Stimulated activated CD4-positive, alpha-beta T cell treated with anti-CD3 and anti-CD28 coated beads, Interleukin-4, amount 100 ng/mL, for 1 hour (primary cell): ENCODE measurements at places on chromosomes 16 and 17.

DNA sequence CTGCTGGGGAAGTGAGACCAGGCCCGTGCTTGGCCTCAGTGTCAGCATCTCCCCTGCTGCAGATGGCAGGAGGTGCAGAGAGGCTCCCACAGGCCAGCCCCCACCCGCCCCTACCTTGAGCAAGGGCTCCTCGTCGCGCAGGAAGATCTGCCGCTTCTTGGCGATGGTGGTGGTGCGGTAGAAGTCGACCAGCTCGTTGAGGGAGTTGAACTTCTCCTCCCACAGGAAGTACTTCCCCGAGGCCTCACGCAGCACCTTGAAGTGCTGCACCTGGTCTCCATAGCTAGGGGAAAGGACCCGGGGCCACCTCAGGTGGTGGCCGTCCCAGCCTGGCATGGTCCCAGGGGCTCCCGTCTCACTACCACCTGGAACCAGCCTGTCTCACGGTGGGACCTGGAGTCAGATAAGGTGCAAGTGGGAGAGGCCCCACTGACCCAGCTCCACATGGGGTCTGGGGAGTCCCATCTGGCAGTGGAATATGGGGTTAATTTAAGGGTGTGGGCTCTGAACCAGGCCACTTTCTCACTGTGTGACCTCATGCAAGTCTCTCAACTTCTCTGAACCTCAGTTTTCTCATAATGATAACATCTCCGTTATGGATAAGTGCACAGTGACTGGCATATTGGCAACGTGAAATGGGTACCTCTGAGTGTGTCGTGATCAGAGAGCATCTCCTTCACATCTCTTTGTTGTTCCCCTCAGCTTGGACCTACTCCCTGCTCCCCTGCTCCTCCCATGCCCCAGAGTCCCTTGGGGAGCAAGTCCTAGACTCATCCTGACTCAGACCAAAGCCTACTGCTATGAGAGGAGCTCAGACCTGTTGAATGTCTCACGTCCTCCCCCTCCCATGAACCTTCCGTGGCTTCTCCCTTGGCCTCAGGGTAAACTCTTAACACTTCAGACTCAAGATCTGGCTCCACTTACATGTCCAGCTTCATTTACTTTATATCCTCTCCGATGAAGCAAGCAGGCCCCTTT lies 19.8 kb upstream of the FAM83G start:
- DNase-seq = no peak

DNA sequence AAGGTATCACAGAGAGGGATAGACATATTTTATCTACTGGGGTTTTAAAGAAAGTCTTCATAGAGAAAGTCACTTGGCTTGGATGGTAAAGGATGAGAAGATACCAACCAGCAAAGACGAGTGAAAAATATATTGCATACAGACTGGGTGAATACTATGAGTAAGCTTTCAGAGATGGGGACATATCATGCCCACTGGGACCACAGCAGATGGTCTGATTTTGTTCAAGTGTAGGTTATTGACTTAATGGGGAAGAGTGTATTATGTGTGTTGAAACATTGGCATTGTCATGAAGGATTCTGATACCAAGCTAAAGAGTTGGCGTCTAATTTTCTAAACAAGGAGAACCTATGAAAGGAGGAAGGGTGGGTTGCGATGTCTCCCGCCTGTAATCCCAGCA lies 13.8 kb upstream of the MMD start:
- no peak for DNase-seq

DNA sequence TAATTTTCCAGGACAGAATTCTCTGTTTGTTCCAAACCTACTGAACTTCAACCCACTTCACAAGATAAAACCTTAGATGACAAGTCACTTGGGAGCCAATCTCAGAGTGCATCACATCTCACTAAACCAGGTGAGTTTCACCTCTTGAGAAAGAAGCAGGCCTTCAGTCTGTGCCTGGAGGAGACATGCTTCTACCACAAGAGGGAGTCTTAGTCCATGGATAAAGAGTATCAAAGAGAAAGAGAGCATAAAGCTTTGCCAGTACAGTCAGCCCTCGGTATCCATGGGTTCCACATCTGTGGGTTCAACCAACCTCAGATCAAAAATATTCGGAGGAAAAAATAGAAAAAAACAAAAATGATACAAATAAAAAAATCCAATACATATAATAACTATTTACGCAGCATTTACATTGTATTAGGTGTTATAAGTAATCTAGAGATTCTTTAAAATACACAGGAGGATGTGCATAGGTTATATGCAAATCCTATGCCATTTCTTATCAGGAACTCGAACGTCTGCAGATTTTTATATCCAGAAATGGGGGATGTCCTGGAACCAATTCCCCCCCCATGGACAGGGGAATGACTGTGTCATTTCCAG lies 37.7 kb downstream of the DUSP14 start:
- DNase-seq = no peak

DNA sequence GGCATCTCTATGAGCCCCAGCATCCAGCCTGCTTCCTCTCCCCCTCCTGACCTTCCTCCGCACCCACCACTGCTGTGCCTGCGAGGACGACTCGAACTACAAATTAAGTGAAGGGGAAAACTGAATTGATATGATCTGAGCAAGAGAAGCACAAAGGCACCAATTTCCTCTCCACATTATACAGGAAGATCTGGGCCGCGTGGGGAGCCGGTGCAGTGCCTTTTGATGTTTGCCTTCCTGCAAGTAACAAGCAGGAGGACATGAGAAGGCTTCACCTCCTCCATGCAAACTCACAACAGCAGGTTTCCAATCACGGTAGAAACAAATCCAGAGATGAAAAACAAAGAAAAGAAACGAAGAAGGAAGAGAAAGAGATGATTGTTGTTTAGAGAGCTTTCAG lies 57.8 kb upstream of the MMP2 start:
- no peak for DNase-seq

DNA sequence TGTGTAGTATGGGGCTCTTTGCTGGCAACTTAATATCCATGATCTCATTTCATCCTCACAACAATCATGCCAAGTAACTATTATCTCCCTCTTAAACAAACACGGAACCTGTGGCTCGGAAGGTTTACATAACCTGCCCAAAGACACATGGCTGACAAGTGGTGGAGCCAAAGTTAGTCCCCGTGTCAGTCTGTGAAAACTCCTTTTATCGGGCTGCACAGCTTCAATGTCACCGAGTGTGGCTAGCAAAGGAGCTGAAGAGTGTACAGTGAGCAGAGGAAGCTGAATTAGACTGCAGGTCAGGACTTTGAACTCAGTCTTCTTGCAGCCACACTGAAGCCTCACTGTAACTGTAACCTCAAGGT lies 80.3 kb downstream of the PARN start:
- DNase-seq = no peak

DNA sequence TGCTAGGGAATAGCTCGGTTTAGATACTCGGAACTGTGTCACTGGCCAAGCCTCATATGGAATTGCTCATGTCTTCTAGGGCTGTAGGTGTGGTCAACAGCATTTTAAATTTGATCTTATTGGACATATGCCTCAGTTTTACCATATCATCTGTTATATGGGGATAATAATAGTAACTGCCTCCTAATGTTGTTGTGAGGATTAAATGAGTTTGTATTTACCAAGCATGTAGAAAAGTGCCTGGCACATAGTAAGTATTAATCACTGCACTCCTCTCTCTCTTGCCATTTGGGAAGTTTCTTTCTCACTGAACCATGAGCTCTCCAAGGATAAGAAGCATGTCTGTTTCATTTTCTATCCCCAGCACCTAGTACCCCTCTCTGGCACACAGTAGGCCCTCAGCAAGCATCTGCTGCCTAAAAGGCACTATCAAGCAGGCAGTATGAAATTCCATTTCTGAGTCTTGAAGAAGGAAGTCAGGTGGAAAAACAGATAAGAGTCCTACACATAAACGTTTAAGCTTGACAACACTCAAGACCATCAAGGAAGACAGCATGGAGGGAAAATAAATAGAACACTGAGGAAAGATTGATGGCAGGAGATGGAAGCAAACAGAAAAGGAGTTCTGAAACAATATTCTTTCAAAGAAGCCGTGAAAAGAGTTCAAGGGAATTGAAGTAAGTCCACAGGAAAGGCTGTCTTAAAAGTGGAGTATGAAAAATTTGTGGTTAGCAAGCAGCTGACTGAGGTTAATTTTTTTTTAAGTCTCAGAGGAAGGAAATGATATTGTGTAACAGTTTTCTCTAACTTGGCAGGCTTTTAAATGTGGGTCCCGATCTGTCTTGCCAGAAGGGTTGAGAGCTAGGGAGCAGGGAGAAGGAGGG lies 2.2 kb upstream of the ATP6V0A1 start:
- DNase-seq = no peak

GRCh38 chr17:16123531-16123930 lies 91.8 kb downstream of the NCOR1 start:
- no peak for DNase-seq

GRCh38 chr17:3497101-3497500 lies 21.3 kb downstream of the ASPA start:
- DNase-seq = no peak

DNA sequence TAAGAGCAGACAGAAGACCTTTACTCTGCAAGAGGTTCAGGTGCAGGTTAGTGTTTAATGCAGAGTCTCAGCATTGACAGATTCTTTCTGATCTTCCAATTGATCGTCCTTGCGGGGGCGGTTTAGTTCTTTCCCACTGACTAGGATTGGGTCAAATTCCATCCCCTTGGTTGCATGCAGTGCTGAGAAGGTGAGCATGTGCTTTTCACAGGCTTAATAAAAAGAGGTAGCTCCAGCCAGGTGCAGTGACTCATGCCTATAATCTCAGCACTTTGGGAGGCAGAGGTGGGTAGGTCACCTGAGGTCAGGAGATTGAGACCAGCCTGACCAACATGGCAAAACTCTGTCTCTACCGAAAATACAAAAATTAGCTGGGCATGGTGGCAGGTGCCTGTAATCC lies 7.5 kb upstream of the ITGAD start:
- DNase-seq = no peak

- no peak for DNase-seq
These were observed 34.7 kb upstream of the DNAJA2 start for GRCh38 chr16:47008174-47008573.

- no peak for DNase-seq
These were observed 1002.9 kb downstream of the KCNJ18 start for GRCh38 chr17:22695228-22695619.

- no peak for DNase-seq
These were observed 1.1 kb upstream of the PRPSAP1 start for GRCh38 chr17:76354747-76355310.

DNA sequence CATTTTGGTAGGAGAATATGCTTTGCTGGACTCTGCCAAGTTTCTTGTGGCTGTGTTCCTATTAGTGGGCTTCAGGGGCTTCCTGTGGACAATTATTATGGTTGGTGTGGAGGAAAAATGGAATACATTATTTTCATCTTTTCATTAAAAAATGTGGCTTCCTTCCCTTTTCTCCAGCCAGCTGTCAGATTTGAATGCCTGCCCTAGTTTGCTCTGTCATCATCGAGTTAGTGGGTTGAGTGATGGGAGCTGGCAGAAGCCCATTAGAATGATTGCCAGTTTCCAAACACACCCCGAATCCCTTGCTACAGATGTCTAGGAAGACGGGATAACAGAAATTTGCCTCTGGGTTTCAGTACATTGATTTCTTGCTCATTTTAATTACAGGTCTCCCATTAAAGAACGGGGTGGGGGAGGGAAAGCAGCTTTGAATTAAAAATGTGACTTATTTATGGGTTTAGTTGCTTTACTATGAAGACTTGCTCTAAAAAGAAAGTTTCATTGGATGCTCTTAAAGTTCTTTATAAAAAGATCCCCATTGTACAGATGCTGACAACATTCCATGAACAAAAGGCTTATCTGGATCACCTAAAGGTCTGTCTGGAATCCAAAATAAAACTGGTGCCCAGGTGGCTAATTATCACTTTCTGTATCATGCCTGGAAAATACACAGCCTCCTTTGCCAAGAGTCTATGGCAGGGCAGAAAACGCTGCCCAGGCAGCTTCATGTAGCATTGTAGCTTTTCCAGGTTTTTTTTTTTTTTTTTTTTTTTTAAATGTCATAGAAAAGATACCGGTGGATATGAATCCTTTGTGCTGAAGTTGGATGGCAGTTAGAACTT lies 103.6 kb downstream of the PRKCA start:
- no peak for DNase-seq

DNA sequence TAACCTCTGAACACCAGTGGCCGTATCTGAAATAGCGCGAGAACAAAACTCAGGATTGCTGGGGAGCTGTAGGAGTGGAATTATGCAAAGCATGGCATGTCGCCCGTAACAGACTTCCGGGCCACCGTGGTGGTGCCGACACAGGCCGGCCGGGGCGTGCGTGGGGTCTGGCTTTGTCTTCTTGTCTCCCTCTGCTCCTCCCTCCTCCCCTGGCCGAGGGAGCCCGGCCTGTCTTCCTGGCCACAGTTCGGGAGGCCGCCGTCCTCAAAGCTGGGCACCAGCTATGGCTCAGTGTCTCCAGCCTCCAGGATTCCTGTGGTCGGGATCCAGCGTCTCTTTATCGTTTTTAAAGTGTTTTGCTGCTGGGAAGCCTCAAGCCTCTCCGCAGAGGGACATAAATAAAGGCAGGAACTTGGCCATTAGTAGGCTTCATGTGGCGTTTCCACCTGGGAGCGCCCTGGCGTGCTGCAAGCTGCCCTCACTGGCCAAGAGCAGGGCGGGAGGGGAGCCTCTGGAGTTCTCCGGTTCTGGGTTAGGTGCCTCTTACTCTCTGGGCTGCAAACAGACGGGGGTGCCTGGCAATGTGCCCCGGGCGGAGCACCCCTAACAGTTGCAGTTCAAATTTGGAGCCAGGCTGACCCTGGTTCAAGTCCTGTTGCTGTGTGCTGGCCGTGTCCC lies 22.0 kb upstream of the NPTX1 start:
- no peak for DNase-seq

DNA sequence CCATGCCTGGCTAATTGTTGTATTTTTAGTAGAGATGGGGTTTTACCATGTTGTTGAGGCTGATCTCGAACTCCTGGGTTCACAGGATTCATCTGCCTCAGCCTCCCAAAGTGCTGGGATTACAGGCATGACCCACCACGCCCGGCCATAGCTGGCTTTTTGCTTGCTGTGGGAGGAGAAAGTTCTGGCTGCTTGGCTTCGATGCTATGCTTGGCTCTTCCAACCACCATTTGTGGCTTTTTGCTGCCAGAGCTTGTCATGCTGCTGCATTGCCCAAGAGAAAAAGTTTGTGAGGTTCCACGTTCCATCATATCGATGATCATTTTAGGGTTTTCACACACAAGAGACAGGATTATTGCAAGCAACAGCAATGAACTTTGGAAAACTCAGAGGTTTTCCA lies 16.2 kb downstream of the BMERB1 start:
- DNase-seq = no peak
